ENCODE measurements at places on chromosomes 1 and 21.

DNA sequence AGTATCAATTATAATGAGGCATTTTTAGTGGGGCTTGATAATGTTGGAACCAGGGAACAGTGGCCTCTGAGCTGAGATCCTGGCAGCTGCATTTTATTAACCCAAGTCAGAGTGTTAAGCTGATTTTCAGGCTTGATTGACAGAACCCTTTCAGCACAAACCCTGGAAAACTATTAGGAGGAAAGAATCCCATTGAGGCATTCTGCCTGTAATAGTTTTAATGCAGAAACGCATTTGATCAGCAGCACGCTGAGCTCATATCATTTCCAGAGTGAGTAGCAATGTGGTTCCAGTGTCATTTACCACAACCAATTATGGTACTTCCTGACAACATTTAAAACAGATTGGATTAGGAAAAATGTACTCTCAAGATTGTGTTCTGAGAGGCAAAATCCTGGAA is 78.3 kb upstream of the BARHL2 start:
- no peak for DNase-seq

GRCh38 chr1:167492481-167492910 is 25.8 kb downstream of the CD247 start:
- no peak for DNase-seq

- no peak for DNase-seq
These were observed 42.7 kb downstream of the BCAR3 start for GRCh38 chr1:93638981-93639380.

DNA sequence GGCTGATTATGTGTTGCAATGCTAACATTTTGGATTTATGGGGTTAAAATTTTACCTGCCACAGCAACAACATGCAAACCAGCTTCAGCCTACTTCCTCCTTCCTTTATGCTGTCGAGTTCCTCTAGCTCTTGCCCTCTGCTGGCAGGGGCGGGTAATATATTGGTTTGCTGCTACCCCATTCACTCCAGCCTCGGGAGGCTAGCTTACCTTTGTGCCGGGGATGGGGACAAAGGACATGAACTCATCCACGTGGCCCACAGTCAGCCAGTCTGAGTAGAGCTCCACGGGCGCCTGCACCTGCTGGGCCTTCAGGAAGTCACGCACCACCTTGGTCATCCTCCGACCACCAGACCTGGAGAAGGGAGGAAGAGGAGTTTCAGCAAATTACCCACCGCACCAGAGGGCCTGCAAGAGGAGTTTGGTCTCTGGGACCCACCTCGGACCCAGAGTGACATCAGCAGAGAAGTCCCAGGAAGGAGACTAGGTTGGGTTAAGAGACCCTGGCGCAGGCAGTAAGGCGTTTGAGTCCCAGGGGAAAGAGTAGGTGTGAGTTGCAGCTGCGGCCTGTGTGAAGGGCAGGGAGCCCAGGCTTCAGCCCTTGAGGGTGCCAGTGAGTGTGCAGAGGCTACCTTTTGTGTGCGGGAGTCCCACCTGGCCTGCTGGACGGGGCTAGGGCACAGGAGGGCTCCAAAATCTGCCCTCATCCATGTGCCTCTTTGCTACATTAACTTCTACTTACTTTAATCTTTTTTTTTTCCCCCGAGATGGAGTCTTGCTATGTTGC is 21.8 kb upstream of the SDHB start:
- no peak for DNase-seq

DNA sequence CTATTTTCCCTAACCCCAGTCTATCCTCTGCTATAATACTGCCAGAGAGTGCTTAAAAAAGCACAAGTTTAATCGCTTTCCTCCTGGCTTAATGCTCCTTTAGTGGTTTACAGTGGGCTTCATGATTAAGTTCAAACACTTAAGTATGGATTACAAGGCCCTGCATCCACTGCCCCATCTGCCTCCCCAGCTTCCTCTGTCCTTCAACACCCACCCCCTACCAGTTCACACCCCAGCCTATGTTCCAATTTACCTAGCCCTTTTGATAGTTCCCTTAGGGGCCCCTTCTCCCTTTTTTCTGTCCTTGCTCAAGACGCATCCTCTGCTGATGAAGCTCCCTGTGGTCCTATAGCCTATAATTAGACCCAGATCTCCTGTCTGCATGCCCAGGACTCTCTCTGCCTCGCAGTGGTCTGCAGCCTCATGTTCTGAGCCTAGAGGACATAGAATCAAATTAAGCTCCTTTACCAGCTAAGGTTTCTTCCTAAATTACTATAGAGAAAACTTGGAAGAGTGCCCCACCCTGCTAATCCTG is 212.5 kb downstream of the FGGY start:
- DNase-seq, result no peak

- no peak for DNase-seq
These were observed 121.1 kb upstream of the RAVER2 start for GRCh38 chr1:64623750-64624191.

DNA sequence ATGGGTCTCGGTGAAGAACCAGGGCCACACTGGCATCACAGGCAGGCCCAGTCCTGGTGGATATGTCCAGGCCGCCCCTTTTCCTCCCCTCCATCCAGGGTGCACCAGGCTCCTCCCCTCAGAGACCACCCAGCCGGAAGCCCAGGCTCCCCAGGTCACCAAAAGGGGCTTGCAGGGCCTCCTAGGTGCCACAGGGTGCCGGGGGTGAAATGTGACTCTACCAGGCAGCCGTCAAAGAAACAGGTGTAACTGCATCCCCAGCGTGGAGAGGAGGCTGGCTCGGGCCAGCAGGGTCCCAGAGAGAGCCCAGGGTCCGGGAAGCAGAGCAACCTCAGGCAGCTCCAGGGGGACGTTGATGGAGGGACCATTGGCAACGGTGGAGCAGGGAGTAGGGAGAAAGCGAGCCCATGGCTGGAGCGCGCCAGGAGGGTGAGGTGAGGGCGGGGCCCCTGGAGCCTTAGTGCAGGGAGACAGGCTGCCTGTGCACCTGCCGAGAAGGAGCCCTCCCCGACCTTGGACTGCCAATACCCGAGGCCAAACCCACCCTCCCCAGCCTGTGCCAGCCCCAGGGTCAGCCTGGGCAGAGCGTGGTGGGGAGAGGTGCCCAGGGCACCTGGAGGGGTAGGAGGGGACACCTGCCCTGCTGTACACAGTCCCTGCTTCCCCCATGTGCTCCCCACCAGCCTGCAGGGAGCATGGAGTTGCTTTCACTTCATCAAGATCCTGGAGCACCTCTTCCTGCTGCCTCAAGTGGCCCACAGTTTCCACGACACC is 48.3 kb upstream of the POFUT2 start:
- no peak for DNase-seq

DNA sequence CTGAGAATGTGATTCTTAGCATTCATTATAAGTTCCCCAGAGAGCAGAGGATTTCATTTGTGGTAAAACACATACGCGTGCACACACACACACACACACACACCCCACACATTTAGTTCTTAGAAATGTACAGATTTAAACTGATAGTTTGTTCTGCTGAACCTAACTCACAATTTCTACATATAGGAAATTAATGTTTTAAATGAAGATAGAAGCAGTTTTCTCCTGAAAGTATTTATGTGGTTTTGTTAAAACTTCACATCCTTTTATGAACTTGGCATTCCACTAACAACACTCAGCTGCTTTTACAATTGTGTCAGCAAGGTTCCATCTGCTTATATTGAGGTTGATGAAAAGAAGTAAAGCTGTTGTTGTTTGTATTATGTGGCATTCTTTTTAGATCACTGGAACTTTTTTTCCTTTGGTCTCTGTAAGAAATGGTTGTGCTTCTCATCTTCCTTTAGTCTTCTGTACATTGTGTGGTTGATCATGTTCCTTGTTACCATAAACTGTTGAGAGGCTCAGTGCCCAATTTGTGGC is 41.6 kb downstream of the AK4 start:
- DNase-seq, result no peak

- no peak for DNase-seq
These were observed 55.2 kb upstream of the PDE9A start for GRCh38 chr21:42598159-42598735.

GRCh38 chr1:204866051-204866596 is 4.5 kb upstream of the NFASC start:
- DNase-seq, result no peak

DNA sequence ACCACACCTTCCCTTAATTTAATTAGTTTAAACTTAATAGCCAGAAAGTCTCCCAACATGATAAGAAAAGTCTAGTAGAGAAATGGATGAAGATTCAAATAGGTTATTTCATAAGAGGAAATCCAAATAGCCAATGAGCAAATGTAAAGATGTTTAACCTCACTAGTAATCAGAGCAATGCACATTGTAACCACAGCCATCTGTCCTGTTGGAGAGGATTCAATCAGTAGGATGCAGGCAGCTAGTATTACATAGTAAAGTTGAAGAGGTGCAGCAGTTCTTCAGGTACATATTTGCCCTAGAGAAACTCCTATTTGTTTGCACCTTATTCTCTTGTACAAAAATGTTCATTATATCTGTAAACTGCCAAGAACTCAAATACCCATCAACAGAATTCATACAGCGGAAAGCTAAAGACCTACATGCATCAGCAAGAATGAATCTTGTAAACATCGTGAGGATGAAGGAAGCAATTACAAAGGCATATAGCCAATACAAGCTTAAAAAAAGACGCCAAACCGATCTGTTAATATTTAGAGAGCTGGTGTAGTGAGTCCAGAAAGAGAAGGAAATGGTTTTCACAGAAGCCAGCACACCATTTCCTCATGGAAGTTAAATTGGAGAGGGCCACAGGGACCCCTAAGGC is 27.9 kb downstream of the DIP2A start:
- no peak for DNase-seq

GRCh38 chr1:218357211-218357892 is 12.2 kb downstream of the TGFB2 start:
- no peak for DNase-seq

- no peak for DNase-seq
These were observed 54.8 kb downstream of the SIPA1L2 start for GRCh38 chr1:232574889-232575762.

- no peak for DNase-seq
These were observed 46.8 kb upstream of the ZC3H11B start for GRCh38 chr1:219659684-219660083.

DNA sequence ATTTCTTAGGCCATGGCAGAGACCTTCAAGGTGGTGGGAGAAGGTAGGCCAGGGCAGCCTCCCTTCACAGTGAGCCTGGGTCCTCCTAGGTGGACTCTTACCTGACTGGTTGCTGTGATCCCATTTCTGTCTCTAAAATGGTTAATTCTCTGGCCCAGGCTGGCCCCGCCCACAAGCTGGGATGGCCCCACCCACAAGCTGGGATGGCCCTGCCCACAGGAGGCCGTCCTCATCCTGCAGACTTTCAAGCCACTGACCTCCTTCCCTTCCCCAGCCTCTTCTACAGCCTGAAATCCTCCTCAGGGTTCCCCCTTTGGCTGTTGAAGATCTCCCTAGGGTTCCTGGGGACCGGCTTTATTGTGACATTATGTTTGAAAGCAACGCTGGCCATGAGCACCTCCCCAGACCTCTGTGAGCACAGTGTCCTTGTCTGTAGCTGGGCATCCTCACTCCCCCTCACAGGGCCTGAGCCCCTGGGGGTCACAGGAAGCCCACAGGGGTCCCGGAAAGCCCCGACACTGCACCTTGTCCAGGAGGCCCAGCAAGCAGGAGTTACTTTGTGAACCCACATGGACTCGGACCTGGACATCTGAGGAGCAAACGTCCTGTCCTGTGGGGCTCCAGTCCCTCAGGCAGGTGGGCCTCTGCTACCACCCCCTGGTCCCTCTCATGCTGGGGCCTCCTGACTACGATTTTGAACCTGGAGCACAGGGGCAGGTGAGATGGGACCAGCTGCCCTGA is 621.7 kb downstream of the MATN1 start:
- DNase-seq, result no peak

GRCh38 chr1:117290890-117291289 is 76.4 kb upstream of the MAN1A2 start:
- no peak for DNase-seq

DNA sequence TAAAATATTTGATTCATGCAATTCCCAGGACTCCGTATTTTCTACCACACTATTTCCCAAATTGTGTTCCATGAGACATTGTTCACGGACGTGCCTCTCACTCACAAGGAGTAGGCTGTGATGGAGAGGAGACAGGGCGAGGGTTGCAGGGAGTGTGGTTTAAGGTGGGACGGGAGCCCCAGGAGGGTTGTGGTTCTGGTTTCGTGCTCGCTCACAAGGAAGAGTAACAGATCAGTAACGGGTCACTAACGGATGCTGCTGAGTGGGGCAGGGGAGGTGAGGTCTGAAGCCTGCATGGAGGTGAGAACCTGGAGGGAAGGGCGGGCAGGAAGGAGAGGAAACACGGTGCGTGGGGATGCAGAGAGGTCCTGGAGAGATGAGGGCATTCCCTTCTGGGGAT is 28.8 kb downstream of the TFF3 start:
- no peak for DNase-seq
